ENCODE measurements at places on chromosomes 7 and 10.

DNA sequence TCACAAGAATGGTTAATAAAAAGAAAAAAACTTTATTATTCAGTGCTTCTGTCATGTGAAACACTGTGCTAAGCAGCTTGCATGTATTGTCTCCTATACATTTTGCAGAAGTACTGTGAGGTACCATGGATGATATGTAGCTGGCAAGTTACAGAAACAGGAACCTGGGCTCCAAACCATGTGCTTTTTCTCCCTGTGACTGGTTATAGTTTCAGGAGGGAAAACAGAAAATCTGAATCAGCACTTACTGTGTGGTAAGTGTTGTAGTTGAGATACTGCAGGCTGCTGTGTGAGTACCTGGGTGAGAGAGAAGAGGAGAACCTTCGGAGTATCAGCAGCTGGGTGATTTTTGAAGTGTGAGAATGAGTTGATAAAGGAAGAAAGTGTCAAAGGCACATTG lies 285.0 kb downstream of the SUGCT start:
- peak; percentile 44 for DNase-seq

DNA sequence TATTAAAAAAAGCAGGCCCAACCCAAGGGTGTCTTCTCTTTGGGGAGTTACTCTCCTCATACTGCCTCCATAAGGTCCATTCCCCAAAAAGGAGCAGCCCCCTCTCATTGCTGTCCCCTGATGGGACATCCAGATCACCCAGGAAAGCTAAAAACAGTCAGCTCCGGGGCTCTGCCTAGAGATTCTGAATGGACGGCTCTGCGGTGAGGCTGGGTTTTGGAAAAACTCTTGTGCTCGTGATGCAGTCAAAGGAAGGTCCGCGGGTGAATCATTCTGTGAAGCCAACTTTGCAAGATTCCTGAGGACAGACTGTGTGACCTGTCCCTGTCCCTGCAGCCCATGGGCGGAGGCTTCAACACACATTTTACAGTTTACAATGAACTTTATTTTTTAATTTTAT lies 351.5 kb downstream of the TYW1 start:
- no peak for DNase-seq

- no peak for DNase-seq
These were observed 582.4 kb downstream of the SUGCT start for GRCh38 chr7:40717242-40717641.

DNA sequence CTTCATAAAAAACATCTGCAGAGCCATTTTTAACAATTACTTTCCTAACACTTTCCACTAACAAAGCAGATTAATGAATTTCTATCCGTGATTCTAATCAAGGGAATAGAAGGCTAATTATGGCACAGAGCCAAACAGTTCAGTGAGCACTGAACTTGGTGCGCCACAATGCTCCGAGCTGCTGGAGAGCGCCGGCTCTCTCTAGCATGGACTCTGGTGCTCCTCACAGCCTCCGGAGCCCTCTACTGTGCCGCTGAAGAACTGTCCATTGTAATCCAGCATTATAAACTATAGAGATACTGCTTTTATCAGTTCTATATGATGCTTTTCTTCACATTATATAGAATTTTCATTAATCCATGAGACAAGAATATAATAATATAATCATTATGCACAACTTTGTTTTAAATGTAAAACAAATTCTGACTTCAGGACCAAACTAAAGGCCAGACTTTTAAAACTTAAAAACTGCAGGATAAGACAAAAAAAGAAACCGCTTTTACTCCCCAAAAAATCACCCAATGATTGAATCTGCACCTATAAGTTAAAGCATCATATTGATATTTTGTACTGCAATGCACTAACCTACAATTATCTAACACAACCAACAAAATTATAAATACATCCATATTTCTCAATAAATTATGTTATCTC lies 123.6 kb downstream of the RNF32 start:
- DNase-seq: no peak
